ENCODE measurements at places on chromosomes 3 and 15.

- no peak for DNase-seq
Observed at GRCh38 chr3:121481106-121481880, 64.5 kb downstream of the POLQ start.

GRCh38 chr3:38210141-38210757, 44.9 kb downstream of the OXSR1 start:
- no peak for DNase-seq

- DNase-seq: no peak
Observed at GRCh38 chr3:99866261-99866761, 48.6 kb downstream of the CMSS1 start.

DNA sequence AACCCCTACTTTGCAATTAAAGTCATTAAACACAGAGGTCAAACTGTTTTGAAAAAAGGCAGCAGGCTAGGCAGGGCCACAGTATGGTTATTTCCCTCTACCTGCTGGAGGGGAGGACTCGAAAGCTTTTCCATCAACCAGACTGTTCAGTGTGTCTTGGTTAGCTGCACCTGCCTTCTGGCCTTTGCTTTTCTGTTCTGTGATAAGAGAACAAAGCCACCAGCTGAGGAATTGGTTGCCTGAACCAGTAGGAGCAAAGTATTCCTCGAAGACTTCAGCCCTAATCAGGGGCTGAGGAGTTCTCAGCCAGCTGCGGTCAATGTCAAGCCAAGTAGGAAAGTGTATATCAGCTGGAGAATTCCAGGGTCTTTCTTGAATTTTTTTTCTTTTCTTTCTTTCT, 132.5 kb downstream of the SOX2 start:
- DNase-seq: no peak

DNA sequence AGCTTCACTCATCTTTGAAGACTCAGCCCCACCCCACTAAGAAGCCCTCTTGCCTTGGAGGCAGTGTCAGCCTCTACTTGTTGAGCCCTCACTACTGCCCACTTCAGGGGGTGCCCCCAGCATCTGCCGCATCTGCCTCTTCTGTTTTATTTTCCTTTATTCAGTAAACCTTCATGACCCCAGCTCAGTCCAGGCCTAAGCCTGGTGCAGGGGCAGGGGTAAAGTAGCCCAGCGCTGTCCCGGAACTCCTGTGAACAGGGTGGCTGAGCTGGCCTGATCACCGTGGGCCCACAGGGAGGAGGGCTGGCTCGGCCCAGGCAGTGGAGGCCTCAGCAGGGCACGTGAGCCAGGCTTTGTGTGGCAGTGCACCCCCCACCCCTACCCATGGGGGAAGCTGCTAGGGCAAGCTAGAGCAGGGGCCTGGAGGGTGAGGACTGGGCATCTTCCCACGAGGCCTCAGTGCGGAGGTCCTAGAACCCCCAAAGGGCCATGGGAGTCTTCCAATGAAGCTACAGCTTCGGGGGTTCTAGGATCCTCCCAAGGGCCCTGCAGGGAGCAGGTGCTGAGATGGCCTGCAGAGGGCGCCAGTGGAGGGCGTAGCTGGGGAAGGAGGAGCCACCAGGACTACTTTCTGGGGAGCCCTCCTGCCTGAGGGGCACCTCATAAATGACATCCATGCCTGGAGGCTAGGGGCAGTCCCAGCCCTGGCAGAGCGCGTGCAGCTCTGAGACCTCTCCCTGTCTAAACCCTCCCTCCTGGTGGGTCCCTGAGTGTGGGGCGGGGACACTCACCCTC, 36.0 kb downstream of the TSPAN3 start:
- DNase-seq: no peak

DNA sequence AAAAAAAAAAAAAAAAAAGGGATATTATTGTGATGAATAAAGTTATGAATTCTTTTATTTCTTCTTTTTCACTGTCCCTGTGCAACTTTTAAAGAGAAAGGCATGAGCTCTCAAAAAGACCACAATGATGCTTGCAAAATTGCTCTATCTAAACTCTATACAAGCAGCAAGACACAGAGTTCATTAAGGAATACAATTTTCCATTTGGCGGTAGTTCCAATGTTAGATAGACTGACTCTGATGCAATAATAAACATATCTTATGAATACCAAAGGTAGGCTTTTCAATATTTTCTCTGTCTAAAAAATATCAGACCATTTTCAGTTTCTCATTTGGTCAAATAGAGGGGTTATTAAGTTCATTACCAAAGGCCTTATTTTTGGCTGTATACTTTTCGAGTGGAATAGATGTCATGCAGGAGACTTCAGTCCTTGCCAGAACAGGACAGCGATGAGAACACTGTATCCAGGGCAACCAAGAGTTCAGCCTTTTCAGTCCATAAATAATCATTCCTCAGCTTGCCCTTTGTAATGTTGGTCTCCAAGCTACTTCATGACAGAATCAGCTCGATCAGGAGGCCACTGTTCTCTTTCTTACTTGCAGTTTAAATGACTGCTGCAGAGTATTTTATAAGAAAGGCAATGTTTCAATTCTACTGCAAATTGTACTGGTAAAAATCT, 162.9 kb upstream of the FAM3D start:
- DNase-seq: no peak

DNA sequence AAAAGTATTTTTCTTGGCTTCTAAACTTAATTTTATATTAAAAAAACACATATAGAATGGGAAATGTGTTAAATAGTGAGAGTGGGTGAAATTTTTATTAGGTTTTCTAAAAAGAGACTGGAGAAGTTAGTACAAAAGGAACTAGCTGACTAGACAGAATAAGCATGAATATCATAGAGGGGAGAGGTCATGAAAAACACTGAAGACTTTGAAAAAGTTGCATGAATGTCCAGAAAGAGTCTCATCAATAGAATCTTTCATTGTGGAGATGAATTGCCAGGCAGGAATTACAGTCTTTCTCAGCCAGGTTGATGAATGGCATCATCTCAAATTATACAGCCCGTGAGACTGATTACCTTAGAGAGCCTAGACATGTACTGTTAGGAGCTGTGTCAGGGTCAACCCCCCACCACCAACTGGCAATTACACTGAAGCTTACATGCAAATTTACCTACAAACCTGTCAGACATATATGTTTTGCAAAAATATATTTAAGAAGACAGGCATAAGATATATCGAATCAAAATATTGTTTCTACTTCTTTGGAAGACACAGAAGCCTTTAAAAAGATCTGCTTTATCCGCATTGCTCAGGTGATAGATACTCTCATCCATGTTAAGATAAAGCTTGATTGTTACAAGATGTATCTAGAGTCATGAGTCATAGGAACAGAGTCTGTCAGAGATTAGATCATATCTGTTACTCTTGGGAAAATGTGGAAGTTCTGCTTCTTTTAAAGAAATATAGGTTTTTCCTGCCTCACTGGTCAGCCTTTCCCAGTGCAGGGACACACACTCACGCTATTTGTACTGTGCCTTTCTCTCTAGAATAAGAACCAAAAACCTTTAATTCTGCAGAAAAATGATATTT, 34.8 kb upstream of the PFN2 start:
- DNase-seq: no peak

- DNase-seq: no peak
Observed at GRCh38 chr15:56741541-56741940, 8.2 kb upstream of the ZNF280D start.

DNA sequence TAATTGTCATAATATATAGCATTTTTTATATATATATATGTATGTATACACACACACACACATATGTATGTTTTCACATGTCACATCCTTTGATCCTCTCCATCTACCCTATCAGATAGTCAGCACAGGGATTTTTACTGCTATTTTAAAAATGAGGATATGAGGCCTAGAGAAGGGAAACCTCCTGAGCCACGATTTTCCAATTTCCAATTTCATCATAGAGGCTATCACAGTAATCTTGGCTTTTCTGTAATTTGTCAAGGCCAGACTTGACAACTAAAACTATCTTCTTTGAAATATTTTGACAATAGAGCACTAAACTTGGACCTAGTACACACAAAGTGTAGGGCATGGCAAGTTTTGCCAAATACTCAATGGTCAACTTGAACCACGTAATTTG, 42.5 kb downstream of the IL1RAP start:
- DNase-seq: no peak

DNA sequence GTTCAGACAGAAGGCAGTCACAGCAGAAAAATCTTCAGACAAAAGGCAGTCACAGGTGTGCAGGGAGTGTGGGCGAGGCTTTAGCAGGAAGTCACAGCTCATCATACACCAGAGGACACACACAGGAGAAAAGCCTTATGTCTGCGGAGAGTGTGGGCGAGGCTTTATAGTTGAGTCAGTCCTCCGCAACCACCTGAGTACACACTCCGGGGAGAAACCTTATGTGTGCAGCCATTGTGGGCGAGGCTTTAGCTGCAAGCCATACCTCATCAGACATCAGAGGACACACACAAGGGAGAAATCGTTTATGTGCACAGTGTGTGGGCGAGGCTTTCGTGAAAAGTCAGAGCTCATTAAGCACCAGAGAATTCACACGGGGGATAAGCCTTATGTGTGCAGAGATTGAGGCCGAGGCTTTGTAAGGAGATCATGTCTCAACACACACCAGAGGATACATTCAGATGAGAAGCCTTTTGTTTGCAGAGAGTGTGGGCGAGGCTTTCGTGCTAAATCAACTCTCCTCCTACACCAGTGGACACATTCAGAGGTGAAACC, 27.6 kb downstream of the ZNF589 start:
- no peak for DNase-seq

DNA sequence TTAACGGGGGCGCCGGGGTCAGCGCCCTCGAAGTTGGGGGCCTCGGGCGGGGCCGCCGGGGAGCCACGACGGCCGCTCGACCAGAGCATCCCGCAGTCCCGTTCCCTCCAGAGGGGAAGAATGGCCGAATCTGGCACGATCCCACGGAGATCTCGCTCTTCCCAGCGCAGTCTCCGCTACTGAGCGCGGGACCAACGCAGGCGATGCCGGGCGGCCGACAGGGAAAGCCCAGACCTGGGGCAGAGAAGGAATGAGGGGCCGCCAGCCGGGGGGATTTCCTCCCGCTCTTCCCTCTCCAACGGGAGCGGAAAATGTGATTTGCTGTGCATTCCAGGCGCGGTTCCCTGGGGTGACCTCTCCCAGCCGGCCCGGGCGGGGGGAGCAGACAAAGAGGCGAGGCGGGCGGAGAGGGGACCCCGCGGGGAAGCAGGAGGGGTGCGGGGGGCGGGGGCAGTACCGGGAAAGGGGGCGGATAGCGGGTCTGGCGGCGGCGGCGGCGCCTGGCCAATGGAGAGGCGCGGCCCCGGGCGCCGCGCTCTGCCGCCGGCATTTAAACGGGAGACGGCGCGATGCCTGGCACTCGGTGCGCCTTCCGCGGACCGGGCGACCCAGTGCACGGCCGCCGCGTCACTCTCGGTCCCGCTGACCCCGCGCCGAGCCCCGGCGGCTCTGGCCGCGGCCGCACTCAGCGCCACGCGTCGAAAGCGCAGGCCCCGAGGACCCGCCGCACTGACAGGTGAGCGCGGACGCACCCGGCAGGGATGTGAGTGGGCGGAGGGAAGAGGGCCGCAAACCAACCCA, at the start of gene GREM1:
Gene GREM1 (plus strand): TSS at position 579 of the 801 bp plus-strand sequence. CDS start 12,687 bp downstream, outside the sequence.
- no peak for DNase-seq

- DNase-seq: no peak
Observed at GRCh38 chr3:29755416-29755815, 474.5 kb downstream of the RBMS3 start.

- DNase-seq: no peak
Observed at GRCh38 chr15:80507131-80507530, 102.9 kb downstream of the ARNT2 start.

GRCh38 chr3:152322756-152323155, 54.0 kb downstream of the MBNL1 start:
- DNase-seq: no peak

DNA sequence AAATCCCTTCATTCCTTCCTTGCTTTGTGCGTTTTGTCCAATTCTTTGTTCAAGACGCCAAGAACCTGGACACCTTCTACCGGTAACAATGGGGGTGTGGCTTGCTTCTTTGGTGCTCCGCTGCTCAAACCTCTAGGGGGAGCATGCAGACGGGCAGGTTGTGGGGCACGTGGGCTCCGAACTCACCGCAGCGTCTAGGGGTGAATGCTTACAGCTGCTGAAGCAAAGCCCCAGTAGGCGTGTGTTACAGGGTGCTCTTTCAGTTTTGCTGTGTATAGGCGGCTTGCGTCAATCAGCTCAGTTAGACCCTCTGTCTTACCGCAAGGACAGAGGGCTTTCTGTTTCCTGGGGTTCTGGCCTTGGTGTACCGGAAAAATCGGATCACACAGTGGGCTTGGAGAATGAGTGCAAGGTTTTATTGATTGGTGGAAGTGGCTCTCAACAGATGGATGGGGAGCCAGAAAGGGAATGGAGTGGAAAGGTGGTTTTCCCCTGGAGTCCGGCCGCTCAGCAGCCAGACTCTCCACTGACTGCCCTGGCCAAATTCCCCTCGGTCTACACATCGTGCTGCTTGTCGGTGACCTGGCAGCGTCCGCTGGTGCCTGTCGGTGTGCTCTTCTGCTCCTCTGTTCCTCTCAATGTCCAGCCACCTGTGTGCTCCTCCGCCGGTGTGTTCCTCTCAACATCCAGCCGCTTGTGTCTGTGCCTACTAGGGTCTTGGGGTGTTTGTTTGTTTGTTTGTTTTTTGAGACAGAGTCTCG, 1.2 kb upstream of the LRRC34 start:
- no peak for DNase-seq

GRCh38 chr3:129040579-129041300, 19.8 kb upstream of the GP9 start:
- DNase-seq: no peak

- DNase-seq: no peak
Observed at GRCh38 chr3:138418601-138419206, 15.7 kb upstream of the ESYT3 start.

GRCh38 chr15:101013769-101014675, 94.9 kb downstream of the LRRK1 start:
- DNase-seq: peak; percentile 52

- no peak for DNase-seq
Observed at GRCh38 chr3:38960042-38960622, 91.6 kb downstream of the SCN11A start.

DNA sequence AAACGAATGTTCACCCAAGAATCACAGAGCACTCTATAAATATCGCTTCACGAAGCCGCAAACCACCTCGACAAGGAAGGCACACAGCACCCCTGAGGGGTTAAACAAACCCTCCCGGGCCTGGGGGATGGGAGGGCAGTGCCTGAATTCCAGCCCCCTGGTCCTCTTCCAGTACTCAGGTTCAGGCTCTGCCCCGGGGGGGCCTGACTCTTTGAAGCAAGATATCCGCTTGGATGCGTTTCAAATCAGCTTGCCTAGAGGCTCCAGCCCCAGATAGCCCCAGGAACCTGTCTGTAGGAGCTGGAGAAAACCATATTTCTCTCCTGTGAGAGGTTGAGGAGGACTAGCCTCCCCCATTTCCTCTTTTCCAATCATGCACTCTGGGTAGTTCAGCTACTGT, 194.7 kb downstream of the WNT5A start:
- no peak for DNase-seq

DNA sequence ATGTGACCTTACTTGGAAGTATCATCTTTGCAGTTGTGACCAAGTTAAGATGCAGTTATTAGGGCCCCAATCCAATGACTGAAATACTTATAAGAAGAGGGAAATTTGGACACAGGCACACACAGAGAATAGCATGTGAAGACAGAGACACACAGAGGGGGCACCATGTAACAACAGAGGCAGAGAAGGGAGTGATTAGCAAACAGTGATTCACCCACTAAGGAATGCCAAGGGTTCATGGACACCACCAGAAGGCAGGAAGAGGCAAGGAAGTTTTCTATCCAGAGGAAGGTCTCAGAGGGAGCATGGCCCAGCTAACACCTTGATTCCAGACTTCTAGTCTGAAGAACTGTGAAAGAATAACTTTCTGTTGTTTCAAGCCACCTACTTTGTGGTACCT, 25.0 kb downstream of the SIDT1 start:
- DNase-seq: no peak

Measured in NCI-H1417 treated with DMSO at 0.1 percent for 48 hours (cell line).